LoVo (cell line): ENCODE measurements at places on chromosomes 4 and X.

DNA sequence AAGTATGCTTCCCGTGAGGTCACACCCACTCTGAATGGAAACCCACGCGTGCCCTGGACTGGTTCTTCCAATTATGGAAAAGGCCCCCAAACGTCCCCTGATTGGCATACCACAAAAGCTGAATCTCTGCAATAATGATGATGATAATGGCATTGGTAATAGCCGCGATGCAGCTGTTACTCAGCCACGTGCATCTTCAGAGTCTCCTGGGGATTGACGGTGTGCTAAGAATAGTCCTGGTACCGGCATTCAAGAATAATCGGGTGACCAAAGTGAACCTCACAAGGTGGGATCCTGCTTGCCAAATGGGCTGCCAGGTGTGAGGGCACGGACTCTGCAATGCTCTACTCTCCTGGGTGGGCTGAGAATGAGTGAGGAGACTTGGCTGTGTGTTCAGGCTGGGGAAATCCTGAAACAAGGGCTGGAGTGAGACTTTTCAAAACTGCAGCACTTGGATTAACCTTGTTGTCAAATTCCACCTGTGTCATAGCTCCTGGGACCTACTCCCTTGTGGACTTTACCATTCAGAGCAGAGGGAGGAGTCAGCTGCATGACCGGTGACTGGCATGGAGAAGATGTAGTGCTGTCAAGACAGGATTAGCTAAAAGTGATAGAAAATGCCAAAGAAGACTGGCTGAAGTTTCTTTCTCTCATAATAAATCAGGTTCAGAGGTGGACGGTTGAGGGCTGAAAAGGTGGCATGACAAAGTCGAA, 615.4 kb downstream of the MID1IP1 start:
- DNase-seq: no peak

DNA sequence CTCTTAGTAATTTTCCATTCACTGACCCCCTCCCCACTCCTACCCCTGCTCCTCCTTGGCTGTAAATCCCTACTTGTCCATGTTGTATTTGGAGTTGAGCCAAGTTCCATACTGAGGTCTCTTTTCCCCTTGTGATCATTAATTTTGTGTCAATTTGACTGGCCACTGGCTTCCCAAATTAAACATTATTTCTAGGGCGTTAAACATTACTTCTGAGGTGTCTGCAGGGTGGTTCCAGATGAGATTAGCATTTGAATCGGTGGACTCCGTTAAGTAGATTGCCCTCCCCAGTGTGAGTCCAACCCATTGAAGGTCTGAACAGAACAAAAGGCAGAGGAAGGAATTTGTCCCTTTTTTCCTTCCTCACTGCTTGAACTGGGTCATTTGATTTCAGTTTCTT, 25.7 kb downstream of the SLC39A8 start:
- DNase-seq: no peak

DNA sequence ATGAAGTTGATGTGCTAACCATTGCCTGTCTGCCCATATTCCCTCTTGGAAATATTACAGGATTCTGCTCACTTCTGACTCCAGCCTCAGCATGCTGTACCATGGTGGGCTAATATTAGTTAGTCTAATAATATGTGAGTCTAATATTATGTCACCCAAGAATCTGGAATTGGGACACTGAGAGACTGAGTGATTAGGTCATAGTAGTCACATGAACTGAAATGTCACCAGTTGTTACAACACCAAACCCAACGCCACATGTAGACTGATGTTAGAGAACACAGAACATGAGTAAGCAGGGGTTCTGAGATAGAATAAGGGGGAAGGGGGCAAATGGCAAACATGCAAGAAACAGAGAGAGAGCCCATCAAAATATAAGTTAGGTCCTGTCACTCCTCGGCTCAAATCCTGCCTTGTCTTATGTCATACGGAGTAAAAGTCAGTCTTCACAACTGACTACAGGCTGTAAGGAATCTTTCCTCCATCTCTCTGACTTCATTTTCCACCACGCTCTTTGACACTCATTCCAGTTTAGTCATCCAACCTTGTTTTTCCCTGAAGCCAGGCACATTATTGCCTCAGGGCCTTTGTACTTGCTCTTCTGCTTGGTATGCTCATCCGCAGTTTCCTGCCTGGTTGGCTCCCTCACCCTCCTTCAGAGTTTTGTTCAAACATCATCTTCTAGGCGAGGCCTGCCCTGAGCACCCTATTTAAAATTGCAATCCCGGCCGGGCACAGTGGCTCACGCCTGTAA, 9.6 kb upstream of the SLAIN2 start:
- DNase-seq: no peak

- peak; percentile 32 for DNase-seq
Measured at GRCh38 chrX:13489454-13489853, 79.9 kb upstream of the EGFL6 start.

GRCh38 chr4:4667622-4668081, 125.8 kb upstream of the STX18 start:
- no peak for DNase-seq

DNA sequence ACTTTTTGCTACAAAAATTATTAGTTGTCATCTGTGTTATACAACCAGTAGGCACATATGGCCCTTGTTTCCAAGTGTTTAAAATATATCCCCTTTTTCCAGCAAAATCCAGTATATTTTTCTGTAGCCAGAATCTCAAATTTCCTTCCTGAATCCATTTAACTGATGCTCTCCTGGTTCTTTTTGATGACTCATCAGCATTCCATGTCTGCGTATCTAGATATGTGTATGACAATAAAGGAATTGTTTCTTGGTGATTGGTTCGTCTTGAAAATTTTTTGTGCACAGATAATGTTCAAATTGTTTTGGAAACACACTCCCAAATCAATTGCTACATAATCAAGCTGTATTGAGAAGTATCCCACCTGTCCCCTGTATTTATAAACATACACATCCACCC, 98.3 kb downstream of the ITM2A start:
- no peak for DNase-seq

- no peak for DNase-seq
Measured at GRCh38 chrX:85922821-85923220, 124.5 kb downstream of the CHM start.

- DNase-seq: no peak
Measured at GRCh38 chr4:172546782-172547181, 621.8 kb upstream of the GALNT7 start.
